ENCODE measurements at places on chromosomes 11 and 22.

DNA sequence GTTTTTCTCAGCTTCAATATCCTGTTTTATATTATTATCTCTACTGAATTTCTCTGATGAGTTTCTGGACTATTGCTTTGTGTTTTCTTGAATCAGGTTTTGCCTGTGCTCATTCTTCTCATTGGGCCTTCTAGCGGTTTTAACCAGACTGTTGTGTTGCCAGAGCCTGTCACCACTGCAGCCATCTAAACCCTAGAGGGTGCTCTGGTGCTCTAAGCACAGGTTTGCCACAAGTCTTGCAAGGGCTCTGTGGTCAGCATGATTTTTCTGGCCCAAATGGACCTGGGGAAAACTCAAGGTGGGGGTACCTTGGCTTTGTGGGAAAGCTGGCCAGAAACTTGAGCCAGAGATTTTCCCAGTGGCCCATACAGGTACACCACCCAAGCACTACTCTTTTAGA lies 52.4 kb upstream of the TYR start:
- no peak for DNase-seq

DNA sequence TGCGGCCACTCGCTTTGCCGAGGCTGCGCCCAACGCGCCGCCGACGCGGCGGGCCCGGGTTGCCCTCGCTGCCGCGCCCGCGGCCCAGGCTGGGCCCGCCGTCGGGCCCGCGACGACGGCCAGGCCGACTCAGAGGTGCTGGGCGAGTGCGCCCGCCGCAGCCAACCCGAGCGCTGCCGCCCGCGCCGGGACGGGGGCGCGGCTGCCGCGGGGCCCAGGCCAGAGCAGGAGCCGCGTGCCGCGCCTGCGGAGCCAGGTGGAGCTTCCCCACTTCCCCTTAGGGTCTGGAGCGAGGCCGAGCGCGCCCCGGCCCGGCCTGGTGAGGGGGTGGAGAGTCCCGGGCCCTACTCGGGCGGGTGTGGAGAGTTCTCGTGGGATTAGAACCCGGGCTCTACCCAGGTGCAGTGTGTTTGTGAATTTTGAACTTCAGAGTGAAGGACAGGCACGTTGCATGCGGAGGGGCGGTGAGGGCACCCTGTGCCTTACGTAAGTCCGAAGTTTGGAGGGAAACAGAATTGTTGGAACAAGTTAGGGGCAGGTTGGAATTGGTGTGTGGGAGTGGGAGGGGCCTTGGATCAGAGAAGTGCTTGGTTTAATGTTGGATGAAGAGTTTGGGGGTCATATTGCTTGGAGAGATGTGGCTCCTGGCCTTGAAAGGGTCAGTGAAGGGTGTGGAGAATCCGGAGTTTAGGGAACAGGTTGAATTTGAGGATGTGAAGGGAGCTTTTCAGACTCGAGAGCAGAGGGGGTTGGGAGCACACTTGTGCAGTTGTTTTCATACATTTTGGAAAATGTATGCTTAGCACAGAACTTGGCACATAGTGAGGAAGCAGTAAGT lies 697 bp downstream of the RNF169 start:
- DNase-seq: peak; percentile 20

GRCh38 chr11:113296447-113297205 lies 17.8 kb upstream of the TTC12 start:
- DNase-seq: no peak

DNA sequence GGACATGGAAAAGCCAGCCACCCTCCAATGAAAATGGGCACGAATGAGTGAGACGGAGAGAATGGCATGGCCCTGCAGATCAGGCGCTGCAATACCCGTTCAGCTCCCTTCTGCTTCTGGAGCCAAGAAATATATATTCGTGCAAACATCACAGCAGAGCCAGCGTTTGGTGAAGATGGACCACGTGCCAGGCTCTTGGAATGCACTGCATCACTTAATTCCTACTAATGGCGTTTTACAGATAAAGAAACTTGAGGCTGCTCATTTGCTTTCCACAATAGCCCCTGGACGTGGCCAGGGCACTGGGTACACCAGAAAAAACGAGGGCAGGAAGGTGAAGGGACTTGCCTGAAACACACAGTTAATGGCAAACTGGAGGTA lies 1.6 kb upstream of the FXYD2 start:
- DNase-seq: no peak

DNA sequence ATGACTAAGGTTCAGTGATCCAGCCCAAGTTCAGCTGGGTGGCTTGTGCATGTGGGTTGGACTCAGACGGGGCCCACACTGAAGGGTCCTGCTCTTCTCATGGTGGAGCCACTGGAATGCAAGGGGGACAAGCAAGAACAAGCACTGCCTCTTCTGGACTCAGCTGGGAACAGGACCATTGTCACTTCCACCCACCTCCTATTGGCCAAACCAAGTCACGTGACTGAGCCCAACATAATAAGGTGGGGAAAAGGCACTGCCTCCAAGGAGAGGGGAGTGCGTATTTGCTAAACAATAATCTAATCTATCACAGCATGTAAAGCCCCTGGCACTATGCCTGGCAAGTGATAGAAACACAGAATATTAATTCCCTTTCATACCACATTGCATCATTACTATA lies 87.1 kb downstream of the CHST1 start:
- no peak for DNase-seq

- no peak for DNase-seq
Observed at GRCh38 chr11:74749965-74750296, 1.3 kb downstream of the RNF169 start.

GRCh38 chr11:121367001-121367843 lies 74.7 kb downstream of the SC5D start:
- no peak for DNase-seq

- DNase-seq: no peak
Observed at GRCh38 chr11:116518141-116518540, 254.6 kb downstream of the BUD13 start.

DNA sequence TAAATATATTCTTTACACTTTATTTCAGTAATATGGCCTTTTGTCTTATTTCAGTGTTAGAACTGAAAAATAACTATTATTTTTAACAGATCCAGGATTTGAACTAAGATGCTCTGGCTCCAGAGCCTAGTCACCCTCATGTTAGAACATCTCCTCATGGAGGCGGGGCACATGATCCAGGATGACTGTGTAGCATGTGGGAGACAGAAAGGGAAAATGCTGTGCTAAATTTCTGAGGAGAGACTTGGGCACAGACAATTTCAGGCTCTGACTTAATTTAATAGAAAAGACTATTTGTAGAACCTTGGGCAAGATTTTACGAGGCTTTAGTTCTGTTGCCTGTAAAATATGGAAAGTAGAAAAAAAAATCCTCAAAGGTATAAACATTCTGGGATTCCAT lies 24.1 kb downstream of the CTSC start:
- DNase-seq: no peak

DNA sequence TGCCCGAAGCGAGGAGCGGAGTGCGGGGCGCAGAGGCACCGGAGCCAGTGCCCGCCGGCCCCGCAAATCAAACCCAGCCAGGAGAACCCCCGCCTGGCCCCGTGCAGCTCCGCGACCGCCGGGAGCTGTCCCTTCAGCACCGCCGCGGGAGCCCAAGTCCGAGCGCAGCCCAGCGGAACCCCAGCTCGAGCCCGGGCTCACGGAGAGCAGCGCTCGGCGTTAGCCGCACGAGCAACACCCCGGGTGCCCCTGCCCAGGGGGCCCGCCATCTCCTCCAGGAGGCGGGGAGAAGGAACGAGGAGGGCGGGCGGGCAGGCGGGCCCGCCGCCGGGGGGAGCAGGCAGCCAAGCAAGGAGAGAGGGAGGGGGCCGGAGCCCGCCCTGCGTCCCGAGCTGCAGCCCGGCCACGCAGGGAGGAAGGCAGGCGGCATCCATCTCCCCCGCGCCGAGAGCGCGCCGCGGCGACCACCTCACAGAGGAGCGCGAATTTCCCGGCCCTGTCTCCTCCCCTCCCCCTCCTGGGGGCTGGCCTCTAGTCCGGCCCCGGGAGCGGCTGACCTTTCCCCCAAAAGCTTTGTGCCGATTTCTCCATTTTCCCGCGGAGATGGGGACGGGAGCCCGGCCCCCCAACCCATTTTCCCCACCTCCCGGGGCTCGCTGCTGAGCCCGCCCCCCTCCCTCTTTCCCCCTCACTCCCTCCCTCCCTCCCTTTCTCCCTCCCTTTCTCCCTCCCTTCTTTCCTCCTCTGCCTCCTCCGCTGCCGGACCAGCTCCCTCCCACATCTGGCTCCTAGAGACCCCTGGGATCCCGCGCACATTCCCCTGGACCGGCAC lies 621 bp downstream of the KCNC1 start:
- no peak for DNase-seq

GRCh38 chr11:15967166-15967565 lies 389.2 kb downstream of the SOX6 start:
- no peak for DNase-seq

GRCh38 chr22:46851941-46852340 lies 89.5 kb downstream of the TBC1D22A start:
- no peak for DNase-seq

DNA sequence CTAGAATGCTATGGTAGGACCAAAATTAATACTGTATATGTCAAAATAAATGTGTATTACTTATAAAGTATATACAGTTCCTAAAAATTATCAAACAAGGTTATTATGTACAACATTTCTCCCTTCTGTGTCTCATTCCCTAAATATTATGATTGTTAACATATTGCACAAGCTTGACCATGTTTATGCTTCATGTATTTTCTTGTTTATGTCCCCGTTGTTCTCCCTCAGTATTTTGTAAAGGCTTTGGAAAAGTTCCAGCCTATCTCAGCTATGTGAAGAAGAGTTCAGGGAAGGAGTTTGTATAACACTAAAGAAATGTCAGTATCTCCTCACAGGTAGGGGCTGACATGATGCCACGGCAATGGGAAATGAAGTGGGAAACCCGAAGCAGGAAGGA lies 19.6 kb downstream of the ADM start:
- no peak for DNase-seq

- DNase-seq: no peak
Observed at GRCh38 chr11:6458352-6459098, 15.2 kb downstream of the TRIM3 start.

DNA sequence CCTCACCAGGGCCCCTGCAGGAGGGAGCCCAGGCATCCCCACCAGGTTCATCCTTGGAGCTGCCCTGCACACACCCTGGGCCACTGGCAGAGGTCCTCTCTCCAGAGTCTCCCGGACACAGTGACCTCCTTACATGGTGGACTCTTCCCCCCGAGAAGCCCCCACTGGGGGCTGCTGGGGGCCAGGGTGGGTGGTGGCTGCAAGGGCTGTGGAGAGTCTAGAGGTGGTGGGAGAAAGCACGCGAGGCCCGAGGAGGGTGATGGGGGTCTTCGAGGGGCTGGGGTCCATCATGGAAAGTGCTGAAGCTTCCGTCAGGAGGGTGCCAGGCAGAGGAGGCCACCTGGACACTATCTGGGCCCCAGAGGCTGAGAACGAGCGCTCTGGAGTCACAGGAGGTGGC lies 17.6 kb downstream of the PGA5 start:
- no peak for DNase-seq

GRCh38 chr11:12086271-12087074 lies 23.9 kb upstream of the MICAL2 start:
- DNase-seq: no peak

- no peak for DNase-seq
Observed at GRCh38 chr11:131893988-131894387, 523.6 kb downstream of the NTM start.

DNA sequence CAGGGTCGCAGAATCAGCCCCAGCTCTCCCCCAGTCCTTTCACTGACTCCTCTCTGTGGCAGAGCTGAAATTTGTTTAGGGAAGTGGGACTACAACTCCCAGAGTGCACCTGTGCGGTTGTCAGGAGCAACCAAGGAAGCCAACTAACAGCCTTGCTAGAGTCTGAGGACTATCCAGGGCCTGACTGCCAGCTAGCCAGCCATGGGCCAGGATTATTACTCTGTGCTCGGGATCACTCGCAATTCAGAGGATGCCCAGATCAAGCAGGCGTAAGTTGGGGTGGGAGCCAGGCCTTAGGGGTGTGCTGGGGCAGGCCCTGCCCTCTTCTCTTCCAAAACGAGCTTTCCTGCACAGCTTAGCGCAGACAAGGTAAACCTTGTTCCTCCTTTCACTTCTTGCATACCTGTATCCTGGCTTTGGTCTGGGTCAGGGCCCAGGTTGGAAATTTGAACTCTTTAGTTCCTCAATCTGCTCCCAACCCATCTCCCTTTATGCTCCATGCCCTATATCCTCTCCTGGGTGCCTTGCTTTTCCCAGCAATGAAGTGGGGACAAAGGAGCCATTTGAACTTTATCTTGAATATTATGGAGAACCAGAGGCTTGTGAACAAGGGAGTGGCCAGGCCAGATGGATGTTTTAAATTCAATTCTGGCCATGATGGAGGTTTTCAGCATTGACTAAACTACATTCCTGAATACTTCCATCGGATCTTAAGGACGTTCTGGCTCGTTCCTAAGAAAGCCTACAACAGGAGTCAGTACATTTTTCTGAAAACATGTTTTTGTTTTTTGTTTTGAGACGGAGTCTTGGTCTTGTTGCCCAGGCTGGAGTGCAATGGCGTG lies at the start of gene DNAJB13:
TSS of gene DNAJB13 (plus strand) at position 158 of the 842 bp plus-strand sequence. CDS start at position 202, 44 bp downstream.
- no peak for DNase-seq

- DNase-seq: no peak
Observed at GRCh38 chr11:73466643-73467042, 90.4 kb downstream of the RELT start.

DNA sequence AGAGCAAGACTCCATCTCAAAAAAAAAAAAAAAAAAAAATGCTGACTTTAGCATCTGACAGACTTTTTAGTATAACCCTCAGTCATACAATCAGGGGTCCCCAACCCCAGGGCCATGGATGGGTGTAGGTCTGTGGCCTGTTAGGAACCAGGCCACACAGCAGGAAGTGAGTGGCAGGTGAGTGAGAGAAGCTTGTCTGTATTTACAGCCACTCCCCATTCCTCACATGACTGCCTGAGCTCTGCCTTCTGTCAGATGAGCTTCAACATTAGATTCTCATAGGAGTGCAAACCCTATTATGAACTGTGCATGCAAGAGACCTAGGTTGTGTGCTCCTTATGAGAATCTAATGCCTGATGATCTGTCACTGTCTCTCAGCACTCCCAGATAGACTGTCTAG lies 3.3 kb downstream of the FAM227A start:
- no peak for DNase-seq

DNA sequence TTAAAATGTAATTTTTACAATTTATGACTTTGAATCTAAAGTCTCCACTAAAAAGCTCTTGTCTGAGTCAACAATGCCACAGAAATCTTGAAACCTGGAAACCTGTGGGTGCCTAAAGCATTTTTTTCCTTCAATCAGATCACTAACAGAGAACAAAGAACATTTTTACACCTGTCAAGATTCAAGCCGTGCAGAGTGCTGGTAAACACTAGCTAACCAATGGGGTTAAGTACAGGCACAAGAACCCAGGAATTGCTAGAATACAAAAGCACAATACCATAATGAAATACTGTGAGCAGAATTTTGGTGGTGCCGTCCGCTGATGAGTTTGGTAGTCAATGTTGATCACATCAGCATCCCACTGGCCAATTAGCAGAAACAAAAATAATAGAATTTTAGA lies 380.3 kb upstream of the PITPNB start:
- DNase-seq: no peak

GRCh38 chr22:41360126-41360525 lies 21.6 kb upstream of the TEF start:
- DNase-seq: no peak

GRCh38 chr11:19441752-19442553 lies 201.2 kb upstream of the E2F8 start:
- no peak for DNase-seq

GRCh38 chr22:33220476-33221080 lies 162.4 kb upstream of the SYN3 start:
- DNase-seq: no peak

- DNase-seq: no peak
Observed at GRCh38 chr11:76805206-76805913, 22.2 kb downstream of the TSKU start.

GRCh38 chr11:8566613-8567210 lies 27.3 kb downstream of the STK33 start:
- no peak for DNase-seq

Data from stimulated activated CD8-positive, alpha-beta memory T cell treated with anti-CD3 and anti-CD28 coated beads, Interleukin-4, amount 100 ng/mL, for 1 hour (primary cell).